ENCODE measurements at places on chromosomes 16 and 17.

- no peak for DNase-seq
These were observed 84.6 kb upstream of the ERCC4 start for GRCh38 chr16:13835387-13835786.

DNA sequence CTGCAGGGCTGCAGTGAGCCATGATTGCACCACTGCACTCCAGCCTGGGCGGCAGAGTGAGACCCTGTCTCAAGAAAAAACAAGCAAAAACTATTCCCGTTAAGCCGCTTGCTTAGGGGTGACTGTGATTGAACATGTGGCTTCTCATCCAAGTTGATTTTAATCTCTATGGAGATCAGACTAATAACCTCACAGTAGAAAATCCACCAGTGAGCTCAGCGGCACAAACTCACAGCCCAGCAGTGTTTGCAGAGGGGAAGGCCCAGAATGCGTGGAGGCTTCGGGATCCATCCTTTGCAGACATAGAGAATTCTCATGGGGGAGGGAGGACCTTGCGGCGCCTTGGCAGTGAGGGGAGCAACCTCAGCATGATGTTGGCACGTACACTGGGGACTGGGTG is 7.4 kb downstream of the BANP start:
- DNase-seq = no peak

DNA sequence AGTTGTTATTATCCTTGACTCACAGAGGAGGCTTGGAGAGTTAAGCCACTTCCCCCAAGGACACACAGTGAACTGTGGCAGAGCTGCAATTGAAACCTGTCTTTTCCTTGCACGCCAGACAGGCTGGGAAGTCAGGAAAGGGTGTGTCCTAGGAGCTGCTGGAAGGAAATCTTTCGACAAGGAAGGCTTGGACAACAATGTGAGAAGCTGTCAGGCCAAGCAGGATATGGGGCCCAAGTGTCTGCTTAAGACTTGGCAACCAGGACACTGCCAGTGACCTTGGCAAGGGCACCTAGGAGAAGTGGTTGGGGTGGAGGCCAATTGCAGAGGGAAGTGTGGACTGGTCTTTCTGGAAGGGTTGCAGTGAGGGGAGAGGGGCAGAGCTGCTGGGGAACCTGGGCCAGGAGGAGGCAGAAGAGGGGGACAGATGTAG is 2.1 kb upstream of the CAMKK1 start:
- no peak for DNase-seq

GRCh38 chr16:81635063-81635937 is 143.8 kb upstream of the PLCG2 start:
- DNase-seq = no peak

- DNase-seq = no peak
These were observed 58.2 kb downstream of the IGF2BP1 start for GRCh38 chr17:49055181-49055927.

DNA sequence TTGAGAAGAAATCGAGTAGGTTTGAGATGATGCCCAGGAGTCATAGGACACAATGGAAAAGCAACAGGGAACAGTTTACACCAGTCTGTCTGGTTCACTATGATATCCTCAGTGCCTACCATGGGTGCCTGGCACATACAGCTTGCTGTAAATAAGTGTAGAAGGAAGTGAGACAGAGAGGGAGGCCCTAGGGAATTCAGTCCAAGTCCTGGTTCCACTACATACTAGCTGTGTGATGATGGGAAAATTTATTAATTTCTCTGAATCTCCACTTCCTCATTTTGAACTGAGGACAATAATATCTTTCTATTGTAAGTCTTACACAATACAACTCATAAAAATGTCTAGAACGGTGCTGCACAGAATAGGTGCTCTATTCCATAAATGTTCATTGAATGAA is 53.3 kb upstream of the LYRM9 start:
- no peak for DNase-seq

- DNase-seq = no peak
These were observed 1.5 kb downstream of the PDF start for GRCh38 chr16:69328854-69329316.

DNA sequence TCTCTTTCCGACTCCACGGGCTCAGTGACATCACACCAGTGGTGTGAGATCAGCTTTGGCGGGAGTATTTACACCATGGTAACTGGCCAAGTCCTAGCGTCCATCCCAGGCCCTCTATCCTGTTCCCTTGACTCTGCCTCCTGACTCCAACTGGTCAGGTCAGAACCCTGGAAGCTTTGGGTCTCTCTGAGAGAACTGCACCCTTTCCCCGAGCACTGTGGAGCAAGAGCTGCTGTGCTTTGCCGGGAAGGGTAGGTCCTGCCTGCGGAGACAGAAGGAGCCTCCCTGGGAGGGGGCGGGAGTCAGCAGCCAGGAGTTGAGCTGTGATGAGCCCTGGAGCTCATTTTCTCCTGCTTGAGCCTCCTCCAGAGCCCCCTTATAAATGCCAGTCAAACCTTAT is 212.1 kb upstream of the TNRC6C start:
- DNase-seq = no peak

DNA sequence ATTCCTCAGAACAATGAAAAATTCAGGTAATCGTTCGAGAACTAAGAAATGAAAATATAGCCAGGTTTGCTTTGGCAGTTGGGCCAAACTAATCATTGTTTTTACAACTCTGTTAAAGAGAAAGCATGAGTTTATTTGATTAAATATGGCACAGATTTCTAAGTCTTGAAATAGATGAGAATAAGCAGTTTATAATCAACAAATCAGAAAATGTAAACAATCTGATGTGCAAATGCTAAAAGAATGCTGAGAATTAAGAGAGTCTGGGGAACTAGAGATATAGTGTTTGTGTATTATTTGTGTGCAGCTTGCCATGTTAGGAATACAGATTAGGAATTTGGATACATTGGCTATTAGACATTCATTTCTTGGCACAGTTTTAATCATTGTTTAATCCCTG is 212.5 kb downstream of the TANC2 start:
- DNase-seq = no peak

DNA sequence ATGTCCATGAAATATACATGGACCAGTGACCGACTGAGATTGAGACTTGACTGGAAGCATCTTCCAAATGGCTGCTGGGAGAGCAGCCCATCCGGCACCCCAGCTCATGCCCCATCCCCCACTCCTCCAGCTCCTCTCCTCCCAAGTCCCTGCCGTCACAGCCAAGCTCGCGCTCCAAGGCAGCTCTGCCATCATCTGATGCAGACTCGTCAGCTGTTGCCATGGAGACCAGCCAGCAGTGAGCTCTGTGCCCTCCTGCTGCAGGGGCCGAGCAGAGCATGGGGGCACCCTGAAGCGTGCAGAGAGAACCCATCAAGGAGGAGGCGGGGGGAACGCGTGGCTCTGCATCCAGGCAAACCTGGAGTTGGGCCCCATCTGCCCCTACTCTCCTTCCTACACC is 74.5 kb upstream of the TNRC6C start:
- DNase-seq = no peak

GRCh38 chr17:48530887-48531272 is at the start of gene HOXB1:
Gene HOXB1 (minus strand): TSS chr17:48531011. CDS start chr17:48530904, 107 bp downstream.
- DNase-seq = no peak

DNA sequence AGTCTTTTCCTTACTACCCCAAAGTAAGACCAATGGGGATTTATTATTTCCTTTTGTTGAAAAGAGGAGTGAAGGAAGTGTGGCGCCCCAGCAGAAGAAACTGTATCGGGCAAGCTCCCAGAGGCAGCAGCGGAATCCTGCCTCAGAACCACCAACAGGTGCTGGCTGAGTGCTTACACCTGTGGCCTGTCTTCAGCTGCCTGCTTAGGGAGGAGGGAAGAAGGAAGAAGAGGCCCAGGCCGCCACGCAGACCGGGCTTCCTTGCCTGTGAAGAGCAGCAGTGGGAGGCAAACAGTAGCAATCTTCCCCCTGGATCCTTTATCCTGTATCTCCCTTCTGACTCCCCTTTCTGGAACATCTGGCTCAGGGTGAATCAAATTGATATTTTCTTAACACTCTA is 134.7 kb downstream of the AATF start:
- no peak for DNase-seq

GRCh38 chr16:20484726-20485125 is 33.4 kb downstream of the ACSM2A start:
- DNase-seq = no peak

DNA sequence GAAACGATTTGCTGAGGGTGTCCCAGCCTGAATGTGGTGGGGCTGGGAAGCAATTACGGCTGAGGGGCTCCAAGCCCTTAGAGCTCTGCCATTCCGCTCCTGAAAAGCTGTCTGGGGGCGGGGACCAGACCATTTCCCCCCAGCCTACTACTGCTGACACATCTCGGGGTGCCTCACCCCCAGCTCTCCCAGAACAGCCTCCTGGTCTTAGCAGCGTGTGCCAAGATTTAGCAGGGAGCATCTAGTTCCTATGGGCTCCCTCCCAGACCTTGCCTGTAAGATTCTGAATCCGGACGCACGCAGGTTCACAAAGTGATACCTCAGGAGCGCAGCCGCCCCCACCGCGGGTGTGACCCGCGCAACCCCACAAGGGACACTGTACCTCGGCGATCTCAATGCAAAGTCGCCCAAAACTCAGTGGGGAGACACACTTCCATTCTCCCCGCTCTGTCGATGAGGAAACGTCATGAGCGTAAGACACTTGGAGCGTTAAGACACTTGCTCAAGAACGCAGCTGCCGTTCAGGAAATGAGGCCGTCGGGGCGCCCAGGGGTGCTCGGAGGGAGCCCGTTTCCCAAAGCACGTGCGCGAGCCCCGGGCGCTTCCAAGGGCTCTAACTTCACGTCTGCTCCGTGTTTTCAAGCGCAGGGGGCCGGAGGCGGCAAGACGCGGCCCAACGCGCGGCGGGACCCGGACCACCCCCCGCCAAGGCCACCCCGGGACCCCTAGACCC is 629 bp downstream of the GEMIN4 start:
- DNase-seq = no peak

DNA sequence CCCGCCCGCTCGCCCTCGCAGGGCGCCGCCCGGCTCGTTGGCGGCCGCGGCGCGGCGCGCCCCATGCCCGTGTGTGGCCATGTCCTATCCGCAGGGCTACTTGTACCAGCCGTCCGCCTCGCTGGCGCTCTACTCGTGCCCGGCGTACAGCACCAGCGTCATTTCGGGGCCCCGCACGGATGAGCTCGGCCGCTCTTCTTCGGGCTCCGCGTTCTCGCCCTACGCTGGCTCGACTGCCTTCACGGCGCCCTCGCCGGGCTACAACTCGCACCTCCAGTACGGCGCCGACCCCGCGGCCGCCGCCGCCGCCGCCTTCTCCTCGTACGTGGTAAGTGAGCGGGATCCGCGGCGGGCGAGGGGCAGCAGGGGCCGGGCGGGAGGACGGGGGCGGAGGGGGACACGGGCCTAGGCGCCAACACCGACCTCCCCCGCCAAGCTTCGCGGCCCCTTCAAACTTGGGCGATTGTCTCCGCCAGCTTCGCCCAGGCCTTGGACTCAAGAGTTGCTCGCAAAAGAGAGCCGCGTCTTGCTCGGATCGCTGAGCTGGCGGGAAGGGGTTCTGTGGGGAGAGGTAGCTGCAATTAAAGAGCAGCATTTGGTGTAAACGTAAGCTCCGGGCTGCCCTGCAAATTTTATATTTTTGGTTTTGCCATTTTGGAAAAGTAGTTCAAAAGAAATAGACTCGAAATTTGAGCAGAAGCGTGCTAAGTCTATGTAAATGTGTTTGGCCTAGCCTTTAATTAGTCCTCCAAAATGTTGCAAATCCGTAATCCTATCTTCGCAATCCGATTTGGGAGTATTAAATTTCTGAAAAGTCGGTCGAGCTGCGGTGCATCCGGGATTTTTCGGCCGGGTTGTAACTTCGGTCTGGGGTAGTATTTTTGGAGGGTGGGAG is 702 bp downstream of the IRX5 start:
- DNase-seq = no peak

DNA sequence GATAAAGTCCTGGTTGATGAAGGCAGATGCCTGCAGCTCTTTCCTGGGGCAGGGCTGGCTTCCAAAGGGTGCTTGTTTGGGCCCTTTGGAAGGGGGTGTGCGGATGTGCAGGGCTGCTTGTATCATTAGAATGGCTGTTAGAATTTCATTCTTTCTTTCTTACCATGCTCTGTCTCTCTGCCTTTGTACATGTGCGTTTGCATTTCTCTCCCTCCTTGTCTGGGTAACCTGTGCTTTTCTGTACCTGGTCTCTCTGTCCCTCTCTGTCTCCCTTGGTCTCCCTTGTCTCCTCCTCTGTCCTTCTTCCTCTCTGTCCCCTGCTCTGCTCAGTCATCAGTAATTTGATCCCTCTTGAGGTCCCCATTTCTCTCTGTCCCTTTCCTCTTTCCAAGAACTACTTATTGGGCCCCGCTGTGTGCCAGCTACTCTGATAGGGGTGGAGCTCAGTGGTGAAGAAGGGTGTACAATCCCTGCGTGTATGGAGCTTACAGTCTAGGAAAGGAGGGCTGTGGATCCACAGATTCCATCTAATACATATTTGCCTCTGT is 69.3 kb downstream of the PLCG2 start:
- no peak for DNase-seq

- no peak for DNase-seq
These were observed 12.9 kb downstream of the UBALD1 start for GRCh38 chr16:4601864-4602186.

All from stimulated activated CD8-positive, alpha-beta memory T cell treated with anti-CD3 and anti-CD28 coated beads, Interleukin-15, amount 100 ng/mL, for 48 hours (primary cell).